Nephron progenitor cell (in vitro differentiated cells): ENCODE measurements at places on chromosomes 7 and 10.

GRCh38 chr7:76165973-76166403, 35.7 kb upstream of the SRRM3 start:
- peak overlapping the region; percentile 83 for H3K4me3 ChIP-seq
- H3K27ac ChIP-seq = peak overlapping the region; percentile 98
- no peaks in the 10 kb centered on the region for H3K36me3 ChIP-seq
- no peak for DNase-seq
- peaks cover 6% of the 10 kb centered on the region for H3K27me3 ChIP-seq

DNA sequence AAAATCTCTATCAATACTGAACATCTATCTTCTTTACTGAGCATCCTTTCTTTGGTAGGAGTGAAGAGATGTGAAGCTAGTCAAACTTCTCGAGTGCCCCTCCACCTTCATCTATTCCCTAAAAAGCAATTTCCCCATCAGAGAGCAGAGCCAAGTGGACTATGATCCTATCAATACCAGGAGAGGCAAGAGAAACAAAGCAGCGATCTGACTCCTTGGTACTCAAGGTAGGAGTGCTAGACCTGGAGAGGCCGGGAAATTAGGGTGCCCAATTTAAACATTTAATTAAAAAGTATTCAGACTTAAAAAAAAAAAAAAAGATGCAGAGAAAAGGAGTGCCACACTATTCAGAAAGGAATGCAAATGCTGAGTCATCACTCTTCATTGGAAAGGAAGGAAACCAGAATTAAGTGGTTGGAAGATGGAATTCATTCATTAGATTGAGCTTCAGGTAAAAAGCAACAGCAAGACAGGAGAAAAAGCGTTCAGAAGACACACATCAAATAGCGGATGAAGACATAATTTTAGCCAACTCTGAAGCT, 1.6 kb downstream of the TIAL1 start:
- no peak for DNase-seq
- peaks cover 40% of the 10 kb centered on the region for H3K36me3 ChIP-seq
- peaks cover 49% of the 10 kb centered on the region for H3K4me1 ChIP-seq
- peak overlapping the region; percentile 92 for H3K4me3 ChIP-seq

DNA sequence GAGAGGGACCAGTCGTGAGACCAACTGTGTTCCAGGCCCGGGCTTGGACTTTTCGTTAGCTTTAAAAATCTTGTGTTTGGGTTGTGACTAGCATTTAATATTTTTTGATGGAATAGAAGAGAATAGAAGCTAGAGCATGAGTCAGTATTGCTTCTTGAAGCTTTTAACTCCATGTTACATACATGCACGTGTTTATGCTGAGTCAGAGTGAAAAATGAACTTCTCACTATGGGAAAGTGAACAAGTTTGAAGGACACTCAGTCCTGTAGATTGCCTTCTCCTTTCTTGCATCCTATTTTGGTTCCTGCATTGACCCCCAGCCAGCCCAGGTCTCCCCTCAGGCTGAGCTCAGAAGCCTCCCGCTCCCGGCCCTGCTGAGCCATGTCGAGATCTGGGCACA, 31.8 kb downstream of the GHRHR start:
- peaks cover 5% of the 10 kb centered on the region for H3K27me3 ChIP-seq
- peaks cover 46% of the 10 kb centered on the region for H3K4me1 ChIP-seq
- no peak for DNase-seq
- H3K36me3 ChIP-seq = no peaks in the 10 kb centered on the region

- H3K27ac ChIP-seq = no peak overlapping the region
- no peak overlapping the region for H3K4me3 ChIP-seq
- H3K27me3 ChIP-seq = peaks cover 5% of the 10 kb centered on the region
- peaks cover 10% of the 10 kb centered on the region for H3K36me3 ChIP-seq
- H3K4me1 ChIP-seq = peaks cover 46% of the 10 kb centered on the region
Measured at GRCh38 chr10:78890506-78890905, 178.3 kb upstream of the ZMIZ1 start.

DNA sequence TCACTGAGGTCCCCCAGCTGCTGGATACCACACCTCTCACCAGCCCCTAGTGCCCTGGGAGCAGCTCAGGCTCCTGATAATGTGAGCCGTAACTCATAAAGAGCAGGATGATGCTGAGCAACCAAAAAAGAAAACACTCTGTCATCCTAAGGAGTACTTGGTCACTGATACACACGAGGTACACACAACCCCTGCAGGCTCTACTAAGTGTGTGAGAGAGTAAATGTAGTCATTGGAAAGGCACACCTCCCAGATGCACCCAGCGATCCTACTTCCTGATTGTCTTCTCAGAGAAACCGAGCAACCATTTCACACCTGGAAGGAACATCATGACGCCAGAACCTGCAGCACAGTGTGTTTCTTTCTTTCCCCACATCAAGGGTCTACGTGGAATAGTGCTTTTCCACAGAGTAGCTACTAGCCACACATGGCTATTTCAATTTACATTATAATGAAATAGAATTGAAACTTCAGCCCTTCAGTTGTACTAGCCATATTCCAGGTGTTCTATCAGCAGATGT, 34.2 kb downstream of the FIGNL1 start:
- no peak overlapping the region for H3K4me3 ChIP-seq
- peaks cover 10% of the 10 kb centered on the region for H3K4me1 ChIP-seq
- H3K27ac ChIP-seq = no peak overlapping the region
- H3K36me3 ChIP-seq = no peaks in the 10 kb centered on the region
- H3K27me3 ChIP-seq = peaks cover 3% of the 10 kb centered on the region

- no peak overlapping the region for H3K27ac ChIP-seq
- peaks cover 8% of the 10 kb centered on the region for H3K27me3 ChIP-seq
- peaks cover 74% of the 10 kb centered on the region for H3K4me1 ChIP-seq
- DNase-seq = peak; percentile 50
Measured at GRCh38 chr10:63720072-63720537, 198.9 kb downstream of the REEP3 start.

DNA sequence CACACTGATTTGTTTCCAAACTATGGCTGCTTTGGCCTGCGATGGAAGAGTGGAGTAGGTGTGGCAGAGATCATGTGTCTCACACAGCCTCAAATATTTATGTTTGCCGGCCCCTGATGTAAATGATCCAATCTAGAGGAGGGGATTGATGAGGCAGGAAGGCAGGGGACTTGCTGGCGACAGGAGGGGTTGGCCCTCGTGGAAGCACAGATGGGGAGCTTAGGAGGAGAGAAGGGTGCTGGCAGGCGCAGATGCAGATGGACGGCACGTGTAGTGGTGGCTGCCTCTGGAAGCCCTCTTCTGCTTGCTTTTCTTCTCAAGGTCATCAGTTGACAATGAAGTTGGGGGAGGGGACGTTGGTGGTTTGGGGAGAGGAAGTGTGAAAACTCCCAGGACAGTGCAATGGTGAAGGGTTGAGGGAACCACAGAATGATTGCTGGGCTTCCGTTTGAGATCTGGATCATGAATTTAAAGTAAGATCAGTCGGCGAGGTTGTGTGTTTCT, 15.4 kb downstream of the COL13A1 start:
- H3K27ac ChIP-seq = no peak overlapping the region
- H3K36me3 ChIP-seq = peaks cover 14% of the 10 kb centered on the region
- peaks cover 21% of the 10 kb centered on the region for H3K27me3 ChIP-seq
- no peak overlapping the region for H3K4me3 ChIP-seq

- peak overlapping the region; percentile 8 for H3K4me3 ChIP-seq
- H3K27me3 ChIP-seq = no peaks in the 10 kb centered on the region
- peak overlapping the region; percentile 90 for H3K27ac ChIP-seq
Measured at GRCh38 chr10:80461208-80462183, 7.4 kb downstream of the TSPAN14 start.

DNA sequence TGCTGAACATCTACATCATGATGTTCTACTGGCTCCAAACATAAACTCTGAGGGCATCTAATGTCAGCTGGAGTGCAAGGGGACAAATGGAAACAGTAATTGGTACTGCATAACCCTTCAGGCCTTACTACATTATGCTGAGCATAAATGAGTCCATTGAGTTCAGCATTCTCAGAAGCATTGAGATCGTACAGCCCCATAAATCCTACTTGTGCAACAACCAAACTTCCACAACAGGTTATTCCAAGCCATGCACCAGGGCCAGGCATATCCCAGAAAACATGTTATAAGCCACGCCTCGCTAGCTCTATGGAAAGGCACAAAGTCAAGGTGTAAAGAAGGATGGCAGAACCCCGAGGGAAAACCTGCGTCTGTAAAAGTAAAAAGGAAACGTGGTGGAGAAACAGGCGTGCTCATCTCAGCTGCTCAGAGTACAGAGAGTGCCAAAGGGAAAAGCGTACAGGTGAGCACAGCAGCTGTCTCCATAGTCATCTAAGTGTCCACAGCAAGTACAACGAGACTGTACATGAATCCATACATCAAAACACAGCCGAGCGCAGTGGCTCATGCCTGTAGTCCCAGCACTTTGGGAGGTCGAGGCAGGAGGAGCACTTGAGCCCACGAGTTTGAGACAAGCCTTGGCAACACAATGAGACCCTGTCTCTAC, 124.6 kb downstream of the PARD3 start:
- H3K27ac ChIP-seq = peak overlapping the region; percentile 69
- H3K27me3 ChIP-seq = peaks cover 2% of the 10 kb centered on the region
- no peak overlapping the region for H3K4me3 ChIP-seq
- peaks cover 46% of the 10 kb centered on the region for H3K36me3 ChIP-seq

DNA sequence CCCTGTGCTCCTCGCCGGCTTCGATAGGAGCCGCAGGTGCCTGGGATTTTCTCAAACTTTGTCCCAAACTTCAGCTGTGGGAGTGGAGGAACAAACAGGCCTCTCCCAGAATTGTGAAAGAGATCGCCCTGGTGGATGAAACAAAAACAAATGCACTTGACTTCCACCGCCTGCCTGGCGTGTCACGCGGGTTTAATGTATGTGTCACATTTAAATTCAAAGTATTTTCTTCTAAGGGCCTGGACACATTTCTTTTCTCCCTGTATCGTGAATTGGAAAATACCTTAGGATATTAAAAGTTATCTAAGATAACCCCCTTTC, 694 bp upstream of the WASL start:
- peaks cover 61% of the 10 kb centered on the region for H3K4me1 ChIP-seq
- no peaks in the 10 kb centered on the region for H3K27me3 ChIP-seq
- peak overlapping the region; percentile 100 for H3K27ac ChIP-seq
- no peaks in the 10 kb centered on the region for H3K36me3 ChIP-seq
- peak overlapping the region; percentile 98 for H3K4me3 ChIP-seq
- no peak for DNase-seq
